ENCODE measurements at places on chromosomes 7 and 10.

GRCh38 chr10:130038019-130038555 is 72.5 kb downstream of the C10orf143 start:
- DNase-seq = no peak

DNA sequence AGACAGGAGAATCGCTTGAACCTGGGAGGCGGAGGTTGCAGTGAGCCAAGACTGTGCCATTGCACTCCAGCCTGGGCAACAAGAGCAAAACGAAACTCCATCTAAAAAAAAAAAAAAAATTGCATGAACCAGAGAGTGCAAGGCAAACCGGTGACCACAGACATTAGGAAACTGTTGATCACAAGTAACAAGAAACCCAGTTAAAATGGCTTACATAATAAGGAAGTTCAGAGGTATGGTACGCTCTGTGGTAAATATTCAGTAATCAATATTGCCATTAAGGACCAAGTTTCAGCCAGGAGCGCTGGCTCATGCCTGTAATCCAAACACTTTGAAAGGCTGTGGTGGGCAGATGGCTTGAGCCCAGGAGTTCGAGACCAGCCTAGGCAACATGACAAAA is 9.2 kb upstream of the NT5C2 start:
- no peak for DNase-seq

DNA sequence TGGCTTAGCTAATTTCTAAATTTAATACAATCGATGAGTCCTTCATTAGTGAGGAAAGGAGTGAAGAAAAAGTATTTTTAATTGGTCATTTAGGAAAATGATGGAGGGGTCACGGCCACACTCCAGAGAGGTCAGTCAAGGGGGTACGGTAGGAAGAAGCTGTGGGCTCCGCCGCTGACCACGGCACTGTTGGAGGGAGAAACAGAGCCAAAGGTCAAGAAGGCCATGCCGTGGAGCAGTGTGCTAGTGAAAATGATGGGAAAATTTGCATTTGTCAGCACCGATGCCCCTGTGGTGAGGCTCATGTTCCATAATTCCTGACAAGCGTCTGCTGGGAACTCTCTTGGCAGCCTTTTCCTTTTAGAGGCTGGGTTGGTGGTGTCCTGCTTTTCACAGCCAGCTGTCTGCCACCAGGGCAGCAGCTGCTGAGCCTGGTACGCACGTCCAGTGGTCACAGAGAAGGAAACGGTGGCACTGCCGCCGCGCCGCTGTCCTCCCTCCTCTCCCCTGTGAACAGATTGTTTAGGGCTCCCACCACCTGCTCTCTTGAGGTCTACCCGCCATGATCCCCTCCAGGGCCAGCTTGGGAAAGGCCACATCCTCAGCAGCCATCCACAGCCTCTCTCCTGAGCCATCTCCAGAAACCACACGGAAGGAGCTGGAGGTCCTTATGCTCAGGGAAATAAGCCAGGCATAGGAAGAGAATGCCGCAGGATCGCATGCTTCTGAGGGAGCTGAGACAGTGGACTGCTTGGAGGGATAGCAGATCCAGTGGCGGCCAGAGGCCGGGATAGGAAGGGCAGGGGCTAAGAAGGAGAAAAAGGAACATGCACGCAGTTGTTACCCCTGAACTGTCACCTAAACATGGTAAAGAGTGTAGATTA is 263.7 kb upstream of the PPP2R2D start:
- no peak for DNase-seq

- DNase-seq = no peak
Measured at GRCh38 chr10:23110722-23111516, 15.5 kb downstream of the MSRB2 start.

DNA sequence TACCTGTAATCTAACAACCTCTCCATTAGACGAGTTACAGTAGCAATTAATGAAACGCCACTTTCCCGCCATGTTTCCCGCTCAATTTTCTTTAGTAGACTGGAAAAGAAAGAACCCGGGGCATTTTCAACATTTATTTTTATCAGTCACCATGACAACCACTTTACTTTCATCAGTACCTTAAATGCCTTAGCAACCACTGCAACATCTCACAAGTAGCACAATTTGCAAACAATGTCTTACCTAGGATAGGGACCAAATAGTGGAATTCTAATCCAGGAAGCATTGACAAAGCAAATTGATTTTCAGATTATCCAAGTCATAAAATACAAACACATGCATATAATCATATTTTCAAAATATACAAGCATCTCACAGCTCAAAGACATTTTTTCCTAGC is 221.6 kb upstream of the IMMP2L start:
- DNase-seq = no peak

- DNase-seq = no peak
Measured at GRCh38 chr7:67462781-67463191, 466.2 kb downstream of the TYW1 start.

DNA sequence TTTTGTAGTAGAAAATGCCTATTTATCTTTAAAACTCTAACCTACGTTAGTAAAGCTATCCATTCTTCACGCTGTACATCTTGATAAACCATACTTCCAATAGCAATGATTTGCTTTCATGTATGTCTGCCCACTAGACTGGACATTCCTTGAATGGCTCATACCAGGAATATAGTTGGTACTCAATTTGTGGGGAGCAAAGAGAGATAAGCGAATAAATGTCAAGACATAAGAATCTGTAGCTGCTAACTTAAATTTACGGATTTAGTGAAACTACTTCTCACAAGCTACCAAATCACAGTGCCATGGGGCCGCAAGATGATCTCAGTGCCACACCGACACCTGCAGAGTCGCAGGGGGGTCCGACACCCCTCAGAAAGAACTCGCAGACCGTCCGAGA is 763 bp upstream of the RALA start:
- no peak for DNase-seq

- DNase-seq = no peak
Measured at GRCh38 chr7:116037401-116037800, 6.8 kb upstream of the TFEC start.

GRCh38 chr10:3468919-3469638 is 296.5 kb upstream of the PITRM1 start:
- DNase-seq = no peak

DNA sequence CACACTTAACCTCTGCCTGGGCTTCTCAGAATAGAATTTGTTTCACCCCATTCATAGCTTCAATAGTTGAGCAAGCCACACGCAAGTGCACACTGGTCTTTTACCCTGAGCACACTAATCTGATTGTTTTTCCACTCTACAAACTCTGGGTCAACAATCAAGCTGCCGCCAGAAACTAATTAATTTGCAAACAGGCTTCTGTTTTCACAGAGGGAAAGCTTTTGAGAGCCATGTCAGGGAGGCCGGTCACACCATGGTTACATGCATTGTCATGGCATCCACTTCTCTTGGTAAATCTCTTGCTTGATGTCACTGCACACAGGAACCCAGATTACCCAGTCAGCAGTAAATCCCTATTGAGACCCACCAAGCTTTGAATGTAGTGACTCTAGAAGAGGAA is 154.2 kb downstream of the SEMA3A start:
- DNase-seq = no peak

GRCh38 chr10:71383972-71384687 is 12.6 kb upstream of the CDH23 start:
- peak; percentile 65 for DNase-seq

DNA sequence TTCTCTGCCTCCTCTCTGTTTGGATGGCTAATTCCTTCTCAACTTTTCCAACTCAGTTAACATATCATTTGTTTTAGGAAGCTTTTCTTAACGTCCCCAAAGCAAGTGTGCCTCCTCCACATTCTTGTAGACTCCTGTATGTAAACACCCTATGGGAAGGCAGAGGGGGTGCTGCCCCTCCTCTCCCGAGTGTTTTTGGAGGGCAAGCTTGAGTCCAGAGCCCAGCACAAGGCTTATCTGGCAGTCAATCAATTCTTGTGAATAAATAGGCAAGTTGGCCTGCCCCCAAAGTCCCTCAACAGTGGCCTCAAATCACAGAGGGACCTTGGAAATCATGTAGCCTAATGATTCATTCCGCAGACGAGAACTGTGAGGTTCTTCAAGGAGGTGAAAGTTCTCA is 305.6 kb downstream of the RPS24 start:
- DNase-seq = no peak

- DNase-seq = no peak
Measured at GRCh38 chr7:63117-63480, 129.3 kb upstream of the FAM20C start.

DNA sequence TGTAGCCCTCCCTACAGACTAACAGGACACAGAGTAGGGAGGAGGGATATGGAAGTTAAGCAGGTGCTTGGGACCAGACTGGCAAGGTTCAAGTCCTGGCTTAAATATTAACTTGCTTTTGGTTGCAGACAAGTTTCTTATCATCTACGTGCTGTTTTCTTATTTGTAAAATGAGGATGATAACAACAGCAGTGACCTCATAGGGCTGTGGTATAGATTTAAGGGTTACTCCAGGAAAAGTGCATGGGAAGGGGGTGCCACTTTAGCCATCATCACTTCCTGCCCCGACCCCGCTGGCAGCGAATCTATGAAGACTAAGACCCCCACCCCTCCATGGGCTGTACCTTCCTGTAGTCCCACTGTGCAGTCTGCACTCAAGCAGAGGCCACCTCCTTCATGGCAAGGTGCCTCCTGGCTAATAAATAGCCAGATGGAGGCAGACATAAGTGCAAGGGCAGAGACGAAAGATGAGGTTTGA is 250.2 kb downstream of the COBL start:
- no peak for DNase-seq

DNA sequence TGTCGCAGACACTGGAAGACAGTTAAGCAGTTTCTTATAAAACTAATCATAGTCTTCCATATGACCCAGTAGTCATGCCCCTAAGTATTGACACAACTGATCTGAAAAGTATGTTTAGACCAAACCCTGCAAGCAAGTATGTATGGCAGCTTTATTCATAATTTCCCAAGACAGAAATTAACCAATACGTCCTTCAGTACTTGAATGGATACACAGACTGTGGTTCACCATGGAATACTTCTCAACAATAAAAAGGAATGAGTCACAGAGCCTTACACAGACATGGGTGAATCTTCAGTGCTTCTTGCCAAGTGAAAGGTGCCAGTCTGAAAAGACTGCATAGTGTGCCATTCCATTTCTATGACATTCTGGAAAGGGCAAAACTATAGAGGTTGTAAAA is 50.2 kb upstream of the AKR1E2 start:
- DNase-seq = no peak

- no peak for DNase-seq
Measured at GRCh38 chr10:87657371-87657770, 2.3 kb upstream of the PAPSS2 start.

DNA sequence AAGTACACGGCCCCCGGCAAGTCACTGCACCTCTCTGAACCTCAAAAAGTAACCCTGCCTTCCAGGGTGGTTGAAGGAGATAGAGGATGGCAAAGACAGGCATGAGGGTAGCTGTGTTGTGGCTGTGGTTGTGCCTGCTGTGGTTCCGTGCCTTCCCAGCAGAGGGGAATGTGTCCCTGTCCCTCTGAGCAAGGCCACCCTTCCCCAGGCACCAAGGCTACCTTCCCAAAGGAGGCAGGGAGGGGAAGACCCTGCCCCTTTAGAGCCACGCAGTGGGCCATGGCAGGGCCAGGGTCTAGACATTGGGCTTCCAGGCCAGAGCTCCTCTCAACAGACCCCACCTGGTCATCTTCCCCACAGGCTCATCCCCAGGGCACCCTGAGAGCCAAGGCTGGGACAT is 18.8 kb downstream of the CRHR2 start:
- no peak for DNase-seq

GRCh38 chr10:98272656-98273055 is 4.7 kb upstream of the LOXL4 start:
- no peak for DNase-seq

DNA sequence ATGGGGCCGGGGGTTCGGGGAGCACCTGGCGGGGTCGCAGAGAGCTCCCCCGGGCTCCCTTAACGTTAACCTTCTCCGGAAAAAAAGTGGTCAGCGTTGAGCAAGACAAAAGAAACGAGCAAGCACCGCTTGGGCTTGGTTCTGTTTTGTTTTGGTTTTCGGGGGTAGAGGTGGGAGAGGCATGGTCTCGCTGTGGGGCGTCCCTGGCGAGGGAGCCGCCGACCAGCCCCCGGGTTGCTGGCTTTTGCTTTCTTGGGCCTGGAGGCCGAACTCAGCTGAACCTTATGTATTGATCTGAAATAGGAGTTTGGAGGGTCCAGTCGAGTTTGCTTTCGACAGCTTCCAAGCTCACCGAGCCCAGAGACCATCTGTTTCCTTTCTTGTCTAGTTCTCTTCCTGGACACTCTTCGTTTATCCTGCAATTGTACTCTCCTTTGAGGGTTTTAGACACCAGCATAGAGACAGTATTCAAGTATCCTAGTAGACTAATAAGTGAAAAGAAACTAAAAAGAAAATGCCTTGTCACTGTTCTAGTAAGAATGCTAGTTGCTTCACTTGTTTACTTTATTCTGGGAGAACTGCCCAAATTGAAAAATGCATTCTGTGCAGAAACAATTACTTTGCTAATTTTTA is 980 bp downstream of the FHIP2A start:
- peak; percentile 46 for DNase-seq

- DNase-seq = no peak
Measured at GRCh38 chr7:30973791-30974604, 10.2 kb downstream of the GHRHR start.

- peak; percentile 61 for DNase-seq
Measured at GRCh38 chr7:138705167-138705566, 4.0 kb upstream of the SVOPL start.

DNA sequence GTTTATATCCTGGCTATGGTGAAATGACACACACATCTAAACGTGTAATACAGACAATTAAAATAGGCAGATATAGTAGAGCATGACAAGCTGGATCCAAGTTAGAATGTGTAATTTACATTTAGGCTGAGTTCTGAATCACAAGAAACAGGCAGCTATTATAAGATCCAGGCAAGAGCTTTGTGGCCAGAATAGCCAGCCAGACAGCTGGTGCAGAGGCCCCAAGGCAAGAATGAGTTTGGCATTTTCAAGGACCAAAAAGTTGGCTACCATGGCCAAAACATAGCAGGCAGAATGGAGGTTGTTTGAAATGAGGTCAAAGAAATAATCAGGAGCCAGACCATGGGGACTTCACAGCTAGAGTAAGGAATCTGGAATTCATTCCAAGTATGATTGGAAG is 281.7 kb downstream of the MTERF1 start:
- DNase-seq = no peak

GRCh38 chr10:129689671-129690071 is 222.6 kb downstream of the MGMT start:
- DNase-seq = no peak

DNA sequence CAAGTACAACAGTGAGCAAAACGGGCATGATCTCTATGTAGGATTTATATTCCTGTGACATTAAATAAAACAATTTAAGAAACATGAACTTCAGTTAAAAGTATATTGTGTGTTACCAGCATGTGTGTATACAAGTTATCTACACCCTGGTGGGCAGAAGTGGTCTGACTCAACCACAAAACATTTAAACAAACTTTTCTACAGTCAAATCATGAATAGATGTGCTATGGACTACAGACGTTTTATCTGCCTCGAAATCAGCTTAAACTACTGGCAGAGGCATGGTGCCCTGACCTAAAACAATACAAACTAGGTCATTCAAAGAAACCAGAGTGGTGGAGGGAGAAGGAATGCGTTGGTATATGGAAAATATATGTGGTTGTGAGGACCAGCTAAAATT is 3.6 kb downstream of the ARL3 start:
- DNase-seq = no peak

- DNase-seq = no peak
Measured at GRCh38 chr7:36128448-36129047, 24.5 kb upstream of the EEPD1 start.
